ENCODE measurements at places on chromosomes 5 and 9.

GRCh38 chr5:169272731-169273427 lies 28.1 kb downstream of the SLIT3 start:
- no peak for DNase-seq

GRCh38 chr5:142798099-142798770 lies 28.1 kb downstream of the ARHGAP26 start:
- DNase-seq = no peak

DNA sequence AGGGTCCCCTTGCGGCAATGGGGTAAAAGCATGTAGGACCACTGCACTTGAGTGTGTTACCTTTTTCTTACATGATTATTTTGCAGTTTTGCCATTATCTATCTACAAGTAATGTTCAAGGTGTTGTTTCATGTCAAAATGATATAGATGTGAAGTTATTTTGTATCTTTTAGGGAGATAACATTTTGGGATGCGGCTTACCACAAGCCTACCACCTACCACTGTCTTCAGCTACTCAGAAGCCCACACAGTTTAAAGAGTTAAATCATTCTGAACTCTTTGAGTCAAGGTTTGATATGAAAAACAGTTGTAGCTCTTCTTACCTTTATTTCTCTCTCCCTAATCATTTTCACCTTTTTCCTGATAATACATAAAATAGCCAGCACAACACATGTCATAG lies 19.8 kb downstream of the CERT1 start:
- no peak for DNase-seq

GRCh38 chr5:93099902-93100347 lies 481.1 kb downstream of the NR2F1-AS1 start:
- no peak for DNase-seq

DNA sequence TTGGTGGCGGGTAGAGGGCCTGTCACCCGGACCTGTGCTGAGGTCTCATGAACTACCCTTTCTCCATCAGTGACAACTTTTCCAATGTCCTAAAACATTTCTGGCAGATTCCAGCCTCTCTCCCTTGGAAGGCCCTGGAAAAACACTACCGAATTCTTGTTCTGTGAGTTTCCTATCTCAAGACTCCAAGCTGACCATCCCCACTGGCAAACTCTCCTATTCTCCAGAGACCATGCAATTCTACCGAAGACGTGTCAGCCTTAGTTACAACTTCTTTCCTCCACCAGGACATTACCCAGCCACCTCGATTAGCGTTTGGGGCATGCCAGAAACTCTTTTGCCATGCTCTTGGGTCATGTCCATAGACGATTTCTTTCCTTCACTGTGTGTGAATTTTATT lies 26.8 kb upstream of the GABRP start:
- DNase-seq = no peak

GRCh38 chr5:159061179-159061796 lies 38.4 kb downstream of the EBF1 start:
- DNase-seq = no peak

DNA sequence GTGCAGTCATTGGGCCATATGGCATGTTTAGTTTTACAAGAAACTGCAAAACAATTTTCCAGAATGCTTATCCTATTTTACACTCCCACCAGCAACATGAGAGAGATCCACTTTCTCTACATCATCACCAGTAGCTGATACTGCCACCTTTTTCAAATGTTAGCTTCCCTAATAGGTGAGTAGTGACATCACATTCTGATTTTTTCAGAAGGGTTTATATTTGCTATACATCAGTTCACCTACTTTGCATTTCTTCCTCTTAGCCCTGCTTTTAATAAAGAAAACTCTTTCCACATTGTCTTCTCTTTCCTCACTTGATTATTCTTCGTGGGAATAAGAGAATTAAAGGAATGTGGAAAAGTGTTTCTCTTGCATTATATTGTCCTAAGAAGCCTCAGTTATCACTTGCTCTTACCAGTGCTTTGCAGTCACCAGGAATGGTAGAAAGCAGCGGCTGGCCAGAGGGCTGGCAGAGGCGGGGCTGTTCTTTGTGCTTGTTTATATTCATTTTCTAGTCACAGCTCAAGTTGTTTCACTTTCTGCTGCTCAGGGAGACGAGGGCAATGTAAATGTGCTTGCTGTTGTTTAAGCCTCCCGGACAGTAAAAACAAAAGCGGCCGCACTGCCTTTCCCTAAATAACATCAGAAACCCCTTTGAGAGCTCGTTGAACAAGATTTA lies 164.8 kb downstream of the HSD17B3 start:
- no peak for DNase-seq

GRCh38 chr9:127566351-127567001 lies 45.6 kb upstream of the STXBP1 start:
- DNase-seq = no peak

DNA sequence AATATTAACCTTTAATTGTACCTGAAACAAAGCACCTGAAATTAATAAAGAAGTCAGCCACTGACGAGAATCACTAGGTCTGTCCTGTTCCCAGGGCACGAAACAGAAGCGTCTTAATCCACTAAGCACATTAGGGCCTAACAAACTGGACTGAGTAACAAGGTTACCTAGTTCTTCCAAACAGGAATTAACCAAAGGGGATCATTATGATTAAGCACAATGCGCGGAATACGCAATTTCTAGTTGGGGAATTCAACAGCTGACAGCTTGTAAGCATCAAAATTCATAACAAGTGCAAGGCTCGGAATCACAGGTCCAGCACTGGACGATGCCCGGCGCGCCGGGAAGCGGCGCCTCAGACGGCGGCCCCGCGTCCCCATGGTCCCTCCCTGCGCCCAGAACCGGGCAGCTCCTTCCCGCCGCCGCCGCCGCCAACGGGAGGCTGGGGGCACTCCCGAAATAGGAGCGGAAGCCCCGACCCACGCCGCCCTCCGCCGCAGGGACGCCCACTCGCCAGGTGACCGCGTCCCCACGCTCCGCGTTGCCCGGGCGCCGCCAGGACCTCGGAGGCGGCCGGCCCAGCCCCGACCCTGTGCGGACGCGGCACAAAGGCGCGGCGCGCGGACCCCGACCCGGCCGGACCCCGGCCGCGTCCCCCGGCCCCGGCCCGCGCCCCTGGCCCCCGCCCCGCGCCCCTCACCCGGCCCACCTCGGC lies 898 bp downstream of the CAMSAP1 start:
- DNase-seq = no peak

- DNase-seq = no peak
These were observed 93.4 kb downstream of the OSTF1 start for GRCh38 chr9:75181750-75182149.

- DNase-seq = no peak
These were observed 57.6 kb downstream of the PPP2R2B start for GRCh38 chr5:146820987-146821386.

Data from stimulated activated CD8-positive, alpha-beta memory T cell treated with anti-CD3 and anti-CD28 coated beads, Interleukin-15, amount 100 ng/mL, for 48 hours (primary cell).